ENCODE measurements at places on chromosomes 2 and 18. TPM values are rescaled to one million over a fixed set of nuclear protein-coding genes. Genes with fewer than 3 reads are reported as not detected.
A peak's percentile ranks its signal among the peaks of the same experiment; 100 is the strongest.

MOGAT1 gene
- total RNA-seq, result 4.3 TPM

RGPD3 gene
- total RNA-seq, result 0.53 TPM

GRCh38 chr2:196259507-196260481 lies 88.4 kb upstream of the STK17B start:
- no peak overlapping the region for H3K4me3 ChIP-seq
- peaks cover 12% of the 10 kb centered on the region for H3K4me1 ChIP-seq
- H3K36me3 ChIP-seq, result no peaks in the 10 kb centered on the region
- no peaks in the 10 kb centered on the region for H3K27me3 ChIP-seq
- peak; percentile 69 for DNase-seq

DNA sequence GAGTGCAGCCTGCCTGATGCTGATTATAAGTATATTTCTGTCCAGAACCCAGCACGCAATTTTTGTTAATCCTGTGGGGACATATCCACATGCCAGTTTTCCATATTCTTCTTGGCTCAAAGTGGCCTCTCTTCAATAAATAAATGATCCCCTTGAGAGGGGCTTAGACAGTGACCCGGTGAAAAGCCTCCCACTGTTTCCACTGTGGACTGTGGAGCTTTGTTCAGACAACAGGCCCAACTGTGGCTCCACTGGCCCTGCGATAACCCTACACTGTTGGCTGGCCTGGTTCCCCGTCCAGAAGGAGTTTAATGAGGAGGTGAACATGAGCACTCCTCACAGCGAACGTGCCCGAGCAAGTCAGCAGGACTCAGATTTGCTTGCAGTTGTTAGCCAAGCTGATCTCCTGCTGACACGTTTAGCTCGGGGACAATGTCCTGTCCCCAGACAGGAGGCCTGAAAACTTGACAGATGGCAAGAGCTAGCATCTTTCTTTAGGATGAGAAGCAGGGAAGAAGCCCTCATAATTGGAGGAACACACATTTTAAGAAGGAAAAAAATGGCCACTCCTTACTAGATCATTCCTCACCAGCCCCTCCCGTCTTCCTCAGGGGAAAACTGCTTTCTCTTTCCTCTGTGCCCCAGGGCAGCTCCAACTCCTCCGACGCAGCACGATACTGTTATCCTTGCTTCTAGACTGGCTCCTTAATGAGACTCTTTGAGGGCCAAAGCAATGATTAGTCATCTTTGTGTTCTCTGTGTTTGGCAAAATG lies 20.0 kb upstream of the MTCL1 start:
- DNase-seq, result no peak
- H3K36me3 ChIP-seq, result no peaks in the 10 kb centered on the region
- no peaks in the 10 kb centered on the region for H3K27me3 ChIP-seq
- H3K4me3 ChIP-seq, result no peak overlapping the region

DNA sequence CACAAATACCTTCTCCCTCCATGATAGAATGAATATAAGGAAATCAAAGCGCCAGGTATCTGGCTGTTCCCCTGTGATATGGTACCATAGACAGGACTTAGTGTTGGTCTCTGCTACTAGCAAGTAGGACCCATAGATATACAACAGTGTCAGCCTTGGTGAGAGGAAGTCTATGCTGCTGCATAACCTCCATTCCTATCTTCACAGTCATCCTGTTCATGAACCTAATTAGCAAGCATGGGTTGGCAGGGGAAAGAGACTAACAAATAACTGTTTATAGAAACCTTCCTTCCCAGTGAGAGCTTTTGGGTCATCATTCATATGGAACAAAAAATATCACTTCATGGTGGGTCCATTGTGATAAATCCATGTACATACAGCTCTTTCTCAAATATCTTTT lies 188.9 kb upstream of the FAM98A start:
- H3K4me1 ChIP-seq, result no peaks in the 10 kb centered on the region
- no peak overlapping the region for H3K4me3 ChIP-seq

- no peak overlapping the region for H3K27ac ChIP-seq
- H3K4me1 ChIP-seq, result no peaks in the 10 kb centered on the region
- H3K36me3 ChIP-seq, result no peaks in the 10 kb centered on the region
- no peak overlapping the region for H3K4me3 ChIP-seq
Observed at GRCh38 chr18:24843123-24843522, 382.7 kb downstream of the HRH4 start.

DNA sequence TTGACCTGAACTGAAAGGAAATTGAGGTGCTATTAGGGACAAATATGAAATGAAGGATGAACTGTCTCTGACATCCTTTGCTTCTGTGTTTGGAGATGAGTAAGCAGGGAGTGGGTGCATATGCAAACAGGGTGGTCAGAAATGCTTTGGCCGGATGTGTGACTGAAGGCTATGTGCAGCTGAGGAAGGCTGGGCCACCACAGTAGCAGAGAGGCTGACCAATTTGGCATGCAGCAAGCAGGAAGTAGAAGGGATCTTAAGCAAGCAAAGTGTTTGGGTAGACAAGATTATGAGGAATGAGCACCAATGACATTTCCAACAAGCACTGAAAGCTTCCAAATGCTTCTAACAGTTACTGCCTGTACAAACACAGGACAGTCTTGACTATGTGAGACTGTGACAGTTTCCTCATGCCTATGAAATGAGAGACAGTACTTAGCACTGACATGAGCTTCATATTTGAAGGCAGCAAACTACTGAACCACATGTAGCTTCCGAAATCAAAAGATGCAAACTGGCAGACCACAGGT lies 3.3 kb upstream of the ACTR3 start:
- peaks cover 31% of the 10 kb centered on the region for H3K4me1 ChIP-seq
- DNase-seq, result peak; percentile 62
- no peaks in the 10 kb centered on the region for H3K36me3 ChIP-seq

DNA sequence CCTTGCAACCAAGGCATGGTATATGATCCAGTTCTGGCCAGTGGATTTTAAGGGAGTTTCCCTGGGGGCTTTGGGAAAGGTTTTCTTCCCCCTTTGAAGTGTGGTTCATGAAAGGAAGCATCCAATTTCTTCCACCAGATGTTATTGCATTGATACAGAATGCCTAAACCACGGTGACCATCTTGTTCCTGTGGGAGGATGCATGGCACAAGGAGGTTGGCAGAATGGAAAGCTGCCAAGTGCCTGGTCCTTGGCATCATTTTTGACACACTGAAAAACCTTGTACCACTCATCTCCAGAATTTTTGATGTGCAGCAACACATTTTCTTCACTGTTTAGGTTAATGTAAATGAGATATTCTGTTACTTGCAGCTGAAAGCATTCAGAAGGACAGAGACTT lies 55.2 kb upstream of the CXCR4 start:
- no peaks in the 10 kb centered on the region for H3K36me3 ChIP-seq
- H3K27me3 ChIP-seq, result peaks cover 1% of the 10 kb centered on the region
- no peak for DNase-seq
- H3K4me1 ChIP-seq, result peaks cover 7% of the 10 kb centered on the region
- H3K27ac ChIP-seq, result no peak overlapping the region

- H3K27me3 ChIP-seq, result no peaks in the 10 kb centered on the region
- no peaks in the 10 kb centered on the region for H3K4me1 ChIP-seq
- no peak overlapping the region for H3K4me3 ChIP-seq
- no peak overlapping the region for H3K27ac ChIP-seq
Observed at GRCh38 chr2:221377066-221377465, 195.0 kb downstream of the EPHA4 start.

DNA sequence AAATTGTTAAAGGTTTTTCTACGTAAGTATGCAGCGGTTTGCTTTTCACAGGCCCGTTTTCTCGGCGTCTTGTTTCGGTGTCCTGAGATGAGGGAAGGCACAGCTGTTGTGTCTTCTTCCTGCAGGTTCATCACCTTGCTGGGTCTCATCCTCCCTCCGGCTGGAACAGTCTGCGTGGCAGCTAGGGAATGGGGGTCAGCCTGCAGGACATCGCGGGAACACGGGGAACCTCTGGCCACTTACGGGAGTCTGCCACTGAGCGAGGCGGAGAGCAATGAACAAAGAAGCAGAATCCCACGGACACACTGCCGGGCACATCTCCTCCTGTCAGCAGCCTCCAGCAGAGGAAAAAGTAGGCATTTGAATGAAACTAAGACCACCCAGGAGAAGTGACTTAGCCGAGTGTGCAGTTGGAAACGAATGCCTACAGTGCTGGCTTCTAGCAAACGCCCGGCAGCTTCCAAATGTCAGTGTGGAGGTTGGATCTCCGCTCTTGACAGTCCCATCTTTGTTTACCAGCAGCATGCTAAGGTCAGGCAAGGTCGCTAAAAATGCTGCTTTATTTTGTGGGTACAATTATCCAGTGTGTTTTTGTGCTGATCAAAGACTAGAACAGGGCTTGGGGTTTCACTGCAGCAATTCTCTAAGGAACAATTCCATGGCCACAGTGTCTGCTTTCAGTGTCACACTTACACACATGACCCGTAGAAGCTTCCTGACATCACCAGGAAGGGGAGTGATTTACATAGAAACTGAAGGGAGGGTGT lies 109.8 kb upstream of the SEC11C start:
- DNase-seq, result no peak
- no peaks in the 10 kb centered on the region for H3K36me3 ChIP-seq
- no peak overlapping the region for H3K27ac ChIP-seq
- H3K4me3 ChIP-seq, result no peak overlapping the region
- no peaks in the 10 kb centered on the region for H3K4me1 ChIP-seq
